Naive thymus-derived CD4-positive, alpha-beta T cell (primary cell): ENCODE measurements at places on chromosomes 2 and 18. TPM values are rescaled to one million over a fixed set of nuclear protein-coding genes. Genes with fewer than 3 reads are reported as not detected.
A peak's percentile ranks its signal among the peaks of the same experiment; 100 is the strongest.

DNA sequence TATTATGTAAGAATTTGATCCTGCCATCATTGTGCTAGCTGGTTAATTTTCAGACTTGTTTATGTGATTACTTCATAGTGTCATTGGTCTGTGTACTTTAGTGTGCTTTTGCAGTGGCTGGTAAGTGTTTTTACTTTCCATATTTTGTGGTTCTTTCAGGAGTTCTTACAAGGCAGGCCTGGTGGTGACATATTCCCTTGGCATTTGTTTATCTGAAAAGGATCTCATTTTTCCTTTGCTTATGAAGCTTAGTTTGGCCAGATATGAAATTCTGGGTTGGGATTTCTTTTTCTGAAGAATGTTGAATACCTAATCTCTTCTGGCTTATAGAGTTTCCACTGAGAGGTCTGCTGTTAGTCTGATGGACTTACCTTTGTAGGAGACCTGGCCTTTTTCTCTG lies 72.8 kb upstream of the MC4R start:
- no peak overlapping the region for H3K4me3 ChIP-seq
- no peaks in the 10 kb centered on the region for H3K27me3 ChIP-seq
- no peaks in the 10 kb centered on the region for H3K36me3 ChIP-seq
- DNase-seq = no peak

GRCh38 chr2:200945395-200945729 lies 18.1 kb downstream of the ORC2 start:
- H3K27ac ChIP-seq = no peak overlapping the region
- H3K4me3 ChIP-seq = no peak overlapping the region
- DNase-seq = no peak

DNA sequence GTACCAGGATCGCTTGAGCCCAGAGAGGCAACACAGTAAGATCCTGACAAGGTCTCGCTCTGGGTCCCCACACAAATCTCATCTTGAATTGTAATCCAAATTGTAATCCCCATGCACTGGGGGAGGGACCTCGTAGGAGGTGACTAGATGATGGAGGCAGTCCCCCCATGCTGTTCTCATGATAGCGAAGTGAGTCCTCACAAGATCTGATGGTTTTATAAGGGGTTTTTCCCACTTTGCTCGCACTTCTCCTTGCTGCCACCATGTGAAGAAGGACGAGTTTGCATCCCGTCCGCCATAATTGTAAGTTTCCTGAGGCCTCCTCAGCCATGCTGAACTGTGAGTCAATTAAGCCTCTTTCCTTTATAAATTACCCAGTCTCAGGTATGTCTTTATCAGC lies 46.0 kb upstream of the SERTAD2 start:
- H3K36me3 ChIP-seq = no peaks in the 10 kb centered on the region
- H3K27ac ChIP-seq = no peak overlapping the region
- no peak for DNase-seq
- no peak overlapping the region for H3K4me3 ChIP-seq
- H3K4me1 ChIP-seq = peaks cover 12% of the 10 kb centered on the region
- H3K27me3 ChIP-seq = no peaks in the 10 kb centered on the region

GRCh38 chr18:74407888-74408287 lies 49.2 kb downstream of the DIPK1C start:
- peak overlapping the region; percentile 70 for H3K27ac ChIP-seq
- H3K27me3 ChIP-seq = no peaks in the 10 kb centered on the region
- DNase-seq = peak; percentile 13
- peak overlapping the region; percentile 35 for H3K4me3 ChIP-seq
- H3K4me1 ChIP-seq = peaks cover 5% of the 10 kb centered on the region

DNA sequence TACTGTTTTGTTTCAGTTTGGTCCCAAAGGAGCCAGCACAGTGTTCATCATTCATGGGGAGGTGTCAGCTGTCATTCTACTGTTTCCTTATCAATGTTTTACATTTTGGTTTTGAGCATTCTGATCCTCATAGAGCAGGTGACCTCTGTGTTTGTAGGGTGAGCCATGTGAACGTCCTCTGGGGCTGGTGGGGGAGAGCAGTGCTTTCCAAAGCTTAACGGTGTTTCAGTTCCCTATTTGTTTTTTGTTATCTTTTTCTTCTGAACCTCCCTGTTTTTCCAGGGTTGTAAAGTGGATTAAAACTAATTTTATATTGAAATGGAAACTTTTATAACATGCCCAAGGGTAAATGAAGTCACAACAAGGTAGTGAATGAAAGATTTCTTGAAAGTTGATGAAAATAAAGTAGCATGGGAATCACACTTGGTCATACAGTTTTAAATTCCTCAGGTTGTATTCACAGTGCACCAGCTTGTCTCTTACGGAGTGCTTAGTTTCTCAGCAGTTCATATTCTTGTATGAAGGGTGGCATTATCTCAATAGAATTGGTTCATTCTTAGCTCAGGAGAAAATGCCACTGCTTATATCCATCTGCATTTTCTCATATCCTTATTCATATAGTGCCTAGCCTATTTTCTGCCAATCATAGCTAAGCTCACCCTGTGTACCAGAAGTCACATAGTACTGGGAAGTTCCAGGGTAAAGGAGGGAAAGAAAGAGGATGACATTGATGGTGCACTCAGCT lies 54.5 kb downstream of the MAP4K4 start:
- H3K27me3 ChIP-seq = no peaks in the 10 kb centered on the region
- DNase-seq = no peak
- H3K27ac ChIP-seq = no peak overlapping the region

DNA sequence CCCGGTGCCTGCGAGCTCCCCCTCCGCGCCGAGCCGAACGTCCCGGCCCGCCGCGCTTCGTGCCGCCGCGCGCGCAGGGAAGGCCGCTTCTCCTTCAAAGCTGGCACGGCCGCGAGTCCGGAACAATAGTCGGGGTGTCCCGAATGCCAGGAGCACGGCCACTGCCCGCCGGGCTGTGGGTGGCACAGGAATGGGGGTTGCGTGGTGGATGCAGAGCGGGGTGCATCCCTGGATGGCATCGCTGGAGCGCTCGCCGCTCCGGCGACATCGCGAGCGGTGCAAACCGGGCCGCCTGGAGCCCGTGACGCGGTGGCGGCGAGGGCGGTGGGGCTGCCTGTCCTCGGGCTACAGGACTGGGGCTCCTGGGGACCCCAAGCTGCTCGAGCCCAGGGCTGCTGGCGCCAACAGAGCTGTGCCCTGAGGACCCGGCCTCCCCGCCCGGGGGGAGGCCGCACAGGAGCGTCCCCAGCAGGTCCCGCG lies 1.1 kb upstream of the SATB2 start:
- H3K27me3 ChIP-seq = peaks cover 51% of the 10 kb centered on the region
- peak overlapping the region; percentile 32 for H3K27ac ChIP-seq
- H3K4me1 ChIP-seq = peaks cover 29% of the 10 kb centered on the region
- H3K4me3 ChIP-seq = peak overlapping the region; percentile 94
- DNase-seq = no peak
- peaks cover 8% of the 10 kb centered on the region for H3K36me3 ChIP-seq

DNA sequence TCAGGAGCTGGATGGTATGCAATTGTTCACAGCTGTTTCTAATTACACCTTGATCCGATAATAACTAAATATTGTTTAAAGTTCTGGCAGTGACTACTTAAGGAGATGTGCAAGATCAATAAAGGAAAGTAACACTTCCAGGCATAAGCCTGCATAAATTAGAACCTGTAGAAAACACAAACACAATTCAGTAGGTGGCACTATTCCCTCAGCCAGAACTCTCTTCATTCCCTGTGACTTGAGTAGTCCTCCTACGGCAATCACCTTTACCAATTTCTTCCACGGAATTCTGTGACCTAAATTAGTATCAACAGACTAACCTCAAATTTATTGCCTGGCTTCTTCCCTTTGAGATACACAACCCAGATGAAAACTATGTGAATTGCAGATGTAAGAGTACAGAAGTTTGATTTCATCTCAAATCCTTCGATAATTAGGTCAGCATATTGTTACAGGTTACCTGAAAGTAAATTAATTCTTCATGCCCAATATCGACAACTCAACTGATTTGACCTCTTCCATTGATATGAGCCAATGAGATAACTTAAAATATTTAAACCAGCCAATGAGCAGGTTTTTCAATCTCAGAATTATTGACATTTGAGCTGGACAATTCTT lies 137.8 kb downstream of the PID1 start:
- H3K4me3 ChIP-seq = no peak overlapping the region
- no peak overlapping the region for H3K27ac ChIP-seq
- H3K4me1 ChIP-seq = no peaks in the 10 kb centered on the region
- H3K27me3 ChIP-seq = no peaks in the 10 kb centered on the region

DNA sequence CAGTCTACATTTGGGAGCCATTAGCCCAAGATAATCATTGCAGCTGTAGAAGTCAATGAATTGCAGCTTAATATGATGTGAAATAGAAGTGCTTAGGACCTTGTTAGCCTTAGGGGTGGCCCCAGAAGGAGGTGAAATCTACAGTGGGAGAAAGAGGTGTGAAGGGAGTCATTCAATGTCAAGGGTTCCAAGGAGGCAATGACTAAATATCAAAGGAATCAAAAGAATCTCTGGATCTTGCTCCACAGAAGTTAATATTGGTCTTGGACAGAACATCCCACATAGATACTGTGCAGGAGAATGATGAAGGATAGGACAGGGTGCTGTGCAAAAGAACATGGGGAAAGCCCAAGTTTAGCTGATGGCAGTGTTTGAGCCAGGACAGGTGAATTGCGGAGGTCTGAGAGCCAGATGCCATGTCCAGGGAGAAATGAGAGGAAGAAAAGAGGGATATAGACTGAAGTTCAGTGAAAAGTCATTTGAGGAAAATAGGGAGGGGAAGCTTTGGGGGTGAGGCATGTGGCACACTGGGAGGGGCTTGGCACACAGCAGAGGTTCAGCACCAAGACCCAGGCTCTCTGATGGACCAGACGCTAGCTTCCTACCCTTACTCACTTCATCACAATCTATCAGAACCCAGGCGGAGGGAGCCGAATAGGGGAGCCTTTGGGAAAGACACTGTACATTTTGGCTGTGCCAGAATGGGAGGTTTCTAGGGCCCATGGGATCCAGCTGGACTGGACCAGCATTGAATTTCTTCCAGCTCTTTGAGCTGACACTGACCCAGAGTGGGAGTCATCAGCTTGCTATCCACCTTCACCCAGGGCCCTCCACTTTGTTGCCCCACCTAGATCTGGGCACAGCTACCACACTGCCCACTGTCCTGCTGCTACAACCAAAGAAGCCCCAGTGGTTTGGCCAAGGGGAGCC lies 2.2 kb downstream of the IL1F10 start:
- no peaks in the 10 kb centered on the region for H3K27me3 ChIP-seq
- no peak overlapping the region for H3K27ac ChIP-seq
- no peak overlapping the region for H3K4me3 ChIP-seq
- no peak for DNase-seq
- H3K36me3 ChIP-seq = no peaks in the 10 kb centered on the region

DNA sequence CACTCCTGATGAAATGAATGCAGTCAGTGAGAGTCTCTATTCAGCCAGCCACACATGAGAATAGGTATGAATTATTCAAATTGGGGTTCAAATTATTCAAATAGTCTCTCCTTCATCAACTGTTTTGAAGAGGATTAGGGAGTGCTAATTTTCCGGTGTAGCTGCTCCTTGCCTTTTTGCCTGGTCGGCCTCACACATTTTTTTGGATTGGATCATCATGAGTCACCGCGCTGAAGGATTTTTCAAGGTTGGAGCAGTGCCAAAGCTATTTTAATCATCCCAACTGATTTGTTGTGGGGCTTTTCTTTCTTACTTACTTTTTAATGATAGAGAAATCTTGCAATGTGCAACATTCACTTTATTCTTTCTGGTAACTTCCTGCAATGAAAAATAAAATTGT lies 2.4 kb upstream of the DTNA start:
- no peaks in the 10 kb centered on the region for H3K4me1 ChIP-seq
- H3K27me3 ChIP-seq = no peaks in the 10 kb centered on the region
- no peak overlapping the region for H3K27ac ChIP-seq
- no peaks in the 10 kb centered on the region for H3K36me3 ChIP-seq
- H3K4me3 ChIP-seq = no peak overlapping the region
- DNase-seq = no peak

GRCh38 chr2:157922336-157922735 lies 46.2 kb upstream of the ACVR1 start:
- H3K4me1 ChIP-seq = no peaks in the 10 kb centered on the region
- no peak for DNase-seq
- no peaks in the 10 kb centered on the region for H3K36me3 ChIP-seq
- H3K27ac ChIP-seq = no peak overlapping the region

DNA sequence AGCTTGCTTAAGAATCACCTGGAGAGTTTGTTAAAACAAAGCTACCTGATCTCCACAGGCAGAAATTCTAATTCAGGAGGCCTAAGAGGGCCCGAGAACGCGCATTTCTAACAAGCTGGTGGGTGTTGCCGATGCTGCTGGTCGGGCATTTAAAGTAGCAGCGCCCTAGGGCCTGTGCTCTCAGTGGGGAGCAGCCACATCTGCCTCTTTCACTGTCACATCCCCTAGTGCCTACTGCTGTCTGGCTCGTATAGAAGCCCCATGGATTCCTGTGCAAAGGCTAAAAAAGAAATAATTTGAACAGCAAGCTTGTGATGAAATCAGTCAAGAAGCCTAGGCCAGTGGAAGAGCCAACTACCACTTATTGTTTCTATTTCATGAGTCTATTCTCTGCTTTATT lies 126.7 kb upstream of the SMIM21 start:
- H3K4me1 ChIP-seq = no peaks in the 10 kb centered on the region
- no peak for DNase-seq
- H3K27me3 ChIP-seq = no peaks in the 10 kb centered on the region

DNA sequence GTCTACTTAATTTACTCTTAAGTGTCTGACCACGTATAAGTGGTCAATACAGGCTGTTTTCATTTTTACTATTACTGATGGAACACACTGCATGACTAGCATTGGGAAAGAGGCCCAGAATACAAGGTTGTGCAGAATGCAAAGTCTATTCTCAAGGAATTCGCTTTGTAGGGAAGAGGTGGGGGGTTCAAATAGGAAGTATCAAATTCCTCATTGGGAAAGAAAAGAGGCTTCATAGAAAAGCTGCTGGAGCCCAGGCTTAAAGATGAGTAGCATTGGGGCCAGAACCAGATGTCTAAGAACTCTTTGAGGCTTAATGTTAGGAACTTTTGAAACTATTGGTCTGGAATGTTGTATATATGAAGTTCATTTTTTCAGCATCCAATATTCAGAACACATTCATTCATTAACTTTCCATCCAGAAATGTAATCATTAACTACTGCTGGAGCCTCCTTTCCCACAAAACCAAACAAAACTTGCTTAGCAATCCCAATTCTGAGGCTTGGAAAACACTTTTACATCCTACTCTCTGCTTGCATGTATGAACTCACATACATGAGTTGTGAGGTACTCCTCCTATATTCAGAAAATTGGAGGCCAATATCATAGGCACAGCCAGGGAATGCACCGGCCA lies 994 bp upstream of the LRATD1 start:
- no peak overlapping the region for H3K4me3 ChIP-seq
- no peak for DNase-seq
- no peaks in the 10 kb centered on the region for H3K36me3 ChIP-seq
- H3K27ac ChIP-seq = no peak overlapping the region
- no peaks in the 10 kb centered on the region for H3K27me3 ChIP-seq

GRCh38 chr2:207530160-207531031 lies 634 bp downstream of the CREB1 start:
- H3K4me1 ChIP-seq = peaks cover 60% of the 10 kb centered on the region
- peak overlapping the region; percentile 100 for H3K27ac ChIP-seq
- peak overlapping the region; percentile 73 for H3K4me3 ChIP-seq
- no peaks in the 10 kb centered on the region for H3K27me3 ChIP-seq
- H3K36me3 ChIP-seq = peaks cover 3% of the 10 kb centered on the region
- peak; percentile 69 for DNase-seq

Gene LIMS2
- 17.0 TPM for polyA plus RNA-seq

Gene LONRF2
- not detected for polyA plus RNA-seq

Gene AKAIN1
- polyA plus RNA-seq = not detected

Gene FNDC4
- not detected for polyA plus RNA-seq

Gene LYPD6
- not detected for polyA plus RNA-seq

Gene ANKAR
- polyA plus RNA-seq = 3.2 TPM

Gene LRPPRC
- polyA plus RNA-seq = 45.1 TPM
